SK-N-MC (cell line): ENCODE measurements at places on chromosomes 4 and X.

DNA sequence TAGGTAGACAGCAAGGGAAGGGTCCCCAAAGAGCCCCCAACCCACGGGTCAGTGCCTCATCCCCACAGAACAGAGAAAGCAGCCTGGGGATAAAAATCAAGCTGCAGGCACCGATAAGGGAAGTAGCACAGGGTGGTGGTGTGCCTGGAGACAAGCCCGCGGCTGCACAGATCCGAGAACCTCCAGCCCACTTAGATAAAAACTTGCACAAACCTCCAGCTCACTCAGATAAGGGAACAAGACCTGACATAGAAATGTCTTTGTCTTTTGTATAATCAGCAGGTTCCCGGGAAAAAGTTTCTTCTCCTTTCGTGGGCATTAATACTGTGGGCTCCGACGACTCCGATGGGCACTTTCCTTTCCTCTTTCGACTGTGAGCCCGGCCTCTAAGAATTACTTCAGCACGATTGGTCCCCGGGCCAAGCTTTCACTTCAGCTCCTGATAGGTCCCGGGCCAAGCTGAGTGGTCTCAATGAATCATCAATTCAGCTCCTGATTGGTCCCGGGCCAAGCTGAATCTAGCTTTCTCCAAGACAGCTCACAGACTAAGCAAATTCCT is 32.4 kb downstream of the PRDX4 start:
- DNase-seq, result no peak

DNA sequence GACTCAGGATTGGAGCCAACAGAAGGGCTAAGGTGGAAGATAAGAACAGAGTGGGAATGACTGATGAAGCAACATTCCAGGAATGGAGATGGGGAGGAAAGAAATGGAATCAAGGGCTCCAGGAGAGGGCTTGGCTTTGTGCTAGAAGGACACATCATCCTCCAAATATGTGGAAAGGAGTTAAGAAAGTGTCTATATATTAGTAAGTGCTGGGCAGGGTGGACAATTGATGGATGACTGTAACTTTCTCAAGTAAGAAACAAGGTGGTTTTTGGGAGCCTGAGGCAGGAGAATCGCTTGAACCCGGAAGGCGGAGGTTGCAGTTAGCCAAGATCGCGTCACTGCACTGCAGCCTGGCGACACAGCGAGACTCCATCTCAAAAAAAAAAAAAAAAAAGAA is 71.6 kb upstream of the NFKB1 start:
- DNase-seq, result no peak

GRCh38 chrX:150348365-150348764 is 14.8 kb upstream of the MAMLD1 start:
- DNase-seq, result no peak

DNA sequence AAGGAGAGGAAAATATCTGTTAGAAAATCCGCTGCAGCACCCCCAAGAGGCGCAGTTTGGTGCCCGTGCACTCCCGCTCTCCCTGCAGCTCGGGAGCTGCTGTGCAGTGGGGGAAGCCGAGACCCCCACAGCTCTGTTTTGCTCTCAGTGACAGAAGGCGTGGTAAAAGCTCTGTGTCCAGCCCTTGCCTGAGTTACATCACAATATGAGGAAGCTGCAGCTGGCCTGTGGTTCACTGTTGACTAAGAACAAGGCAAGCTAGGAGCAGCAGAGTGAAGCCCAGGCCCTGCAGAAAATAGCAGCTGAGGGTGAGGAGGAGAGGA is 88.5 kb upstream of the ADRA2C start:
- no peak for DNase-seq

DNA sequence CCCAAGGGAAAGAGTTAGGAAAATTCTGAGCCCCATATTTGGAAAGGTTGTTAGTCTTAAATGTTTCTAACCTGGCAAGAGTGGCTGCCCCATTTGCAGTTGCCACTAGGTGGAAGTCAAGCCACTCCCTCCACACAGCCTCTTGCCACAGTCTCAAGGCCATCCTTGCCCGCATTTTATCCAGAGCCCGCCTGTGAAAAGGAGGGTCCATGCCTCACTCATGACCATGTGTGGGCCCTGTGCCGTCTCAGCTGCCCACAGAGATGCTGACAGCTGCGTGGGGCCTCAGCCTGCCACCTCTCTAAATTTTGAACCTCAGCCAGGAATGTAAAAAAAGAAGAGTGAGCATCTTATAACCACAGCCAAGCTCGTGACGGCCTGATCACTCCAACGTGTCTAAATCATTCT is 201.5 kb upstream of the FAM241A start:
- DNase-seq, result no peak

DNA sequence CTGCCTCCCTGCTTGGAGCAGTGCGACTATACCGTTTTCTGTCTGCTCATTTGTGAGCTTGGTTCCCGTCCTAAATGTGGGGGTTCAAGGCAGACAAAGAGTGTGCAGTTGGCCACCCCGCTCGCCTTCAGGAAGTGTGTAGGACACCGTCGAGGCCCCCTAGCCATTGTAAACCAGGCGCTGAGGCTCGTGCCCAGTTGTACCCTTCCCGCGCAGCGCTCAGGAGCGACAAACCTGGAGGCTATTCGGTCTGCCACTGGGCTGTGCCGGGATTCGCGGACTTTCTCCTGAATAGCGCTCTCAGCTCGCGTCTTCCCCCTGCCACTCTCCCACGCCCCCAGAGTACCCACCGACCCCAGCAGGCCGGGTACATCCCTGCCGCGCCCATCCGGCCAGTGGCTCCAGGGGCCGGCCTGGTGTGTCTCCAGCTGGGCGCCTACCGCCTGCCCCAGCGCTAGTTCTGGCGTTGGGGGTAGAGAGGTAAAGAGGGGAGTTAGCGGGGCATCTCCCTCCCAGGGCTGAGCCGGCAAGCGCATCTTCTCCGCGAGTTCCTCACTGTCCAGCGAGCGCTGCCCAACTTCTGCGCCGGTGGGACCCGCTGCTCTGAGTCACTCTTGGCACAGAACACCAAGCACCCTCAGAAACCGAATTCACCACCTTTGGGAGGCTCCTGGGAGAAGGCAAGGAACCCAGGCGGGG is 880 bp upstream of the LONRF3 start:
- no peak for DNase-seq

- no peak for DNase-seq
These were observed 62.4 kb downstream of the CAPN6 start for GRCh38 chrX:111207851-111208250.

DNA sequence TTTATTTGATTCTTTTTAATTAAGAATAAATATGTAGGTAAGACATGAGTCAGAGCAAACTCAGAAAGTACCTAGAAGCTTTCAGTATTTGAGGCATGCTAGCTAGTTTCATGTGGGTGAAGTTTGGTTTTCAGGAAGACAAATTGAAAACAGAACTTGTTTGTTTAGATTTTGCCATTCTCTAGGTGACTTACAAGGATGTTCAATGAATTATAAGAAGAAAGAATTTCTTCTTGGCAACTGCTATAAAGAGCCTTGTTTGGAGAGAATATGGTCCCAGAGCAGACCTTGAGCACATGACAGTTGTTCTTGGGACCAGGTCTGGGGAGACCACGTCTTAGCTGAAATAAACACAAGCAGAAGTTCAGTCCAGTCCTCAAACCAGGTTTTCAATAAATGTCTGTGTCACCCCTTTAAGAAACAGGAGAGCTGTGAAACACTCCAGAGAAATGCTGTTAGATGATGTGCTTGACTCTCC is 38.0 kb upstream of the IL21 start:
- DNase-seq, result no peak

DNA sequence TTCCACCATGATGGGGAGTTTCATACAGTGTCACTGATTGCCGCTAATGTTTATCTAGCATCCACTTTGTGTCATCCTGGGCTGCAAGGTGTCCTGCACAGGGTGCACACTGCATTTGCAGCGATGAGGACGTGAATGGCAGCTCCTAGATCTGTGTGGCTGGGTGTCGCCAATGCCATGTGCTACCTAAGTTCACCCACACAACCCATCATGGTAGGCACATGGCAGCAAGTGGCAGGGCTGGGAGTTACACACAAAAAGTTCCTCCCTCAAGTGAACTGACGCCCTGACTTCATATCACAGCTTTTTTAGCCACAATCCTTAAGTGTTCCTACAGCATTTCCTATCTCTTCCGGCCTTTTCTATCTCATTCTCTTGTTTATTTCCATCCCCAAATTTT is 45.9 kb upstream of the SPRY1 start:
- DNase-seq, result no peak

GRCh38 chrX:124085063-124085462 is 123.6 kb downstream of the STAG2 start:
- DNase-seq, result no peak

GRCh38 chr4:22410645-22411247 is 105.1 kb downstream of the ADGRA3 start:
- DNase-seq, result no peak

DNA sequence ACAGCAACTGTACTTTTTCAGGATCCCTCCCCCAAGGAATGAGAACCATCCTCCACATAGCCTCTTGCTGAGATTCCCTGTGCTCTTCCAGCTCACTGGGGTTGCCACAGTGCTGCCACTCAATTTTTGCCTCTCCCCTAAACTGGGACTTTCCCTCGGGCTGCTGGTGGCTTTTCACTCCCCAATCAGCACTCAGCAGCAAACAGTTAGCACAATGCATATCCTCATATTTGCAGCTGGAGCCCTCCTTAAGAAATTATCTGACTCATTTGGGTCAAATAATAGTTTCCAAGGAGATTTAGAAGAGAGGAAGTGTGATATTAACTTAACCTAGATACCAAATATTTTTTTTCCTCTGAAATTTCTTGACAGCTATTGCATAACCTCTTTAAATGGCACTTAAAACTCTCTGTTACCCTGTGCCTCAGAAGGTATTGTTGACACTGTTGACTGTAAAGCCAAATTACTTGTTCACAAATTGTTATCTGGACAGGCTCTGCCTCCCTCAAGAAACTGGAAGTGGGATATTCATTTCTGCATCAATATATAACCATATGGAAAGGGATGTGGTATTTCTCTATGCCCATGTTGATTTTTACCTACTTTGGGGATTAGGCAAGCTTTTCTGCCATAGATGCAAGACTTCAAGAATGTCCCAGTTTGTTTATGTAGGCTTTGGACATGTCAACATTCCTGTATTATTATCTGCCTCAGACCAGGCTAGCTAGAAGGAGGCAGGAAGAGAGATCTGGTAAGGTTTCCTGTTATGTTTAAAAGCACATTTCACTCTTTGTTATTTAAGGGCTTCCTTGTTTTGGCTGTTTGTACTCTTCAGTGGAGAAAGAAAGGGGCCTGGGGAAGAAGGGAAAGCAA is 58.0 kb downstream of the SEPTIN11 start:
- DNase-seq, result no peak

- no peak for DNase-seq
These were observed 152.2 kb downstream of the ASMT start for GRCh38 chrX:1767026-1767425.

DNA sequence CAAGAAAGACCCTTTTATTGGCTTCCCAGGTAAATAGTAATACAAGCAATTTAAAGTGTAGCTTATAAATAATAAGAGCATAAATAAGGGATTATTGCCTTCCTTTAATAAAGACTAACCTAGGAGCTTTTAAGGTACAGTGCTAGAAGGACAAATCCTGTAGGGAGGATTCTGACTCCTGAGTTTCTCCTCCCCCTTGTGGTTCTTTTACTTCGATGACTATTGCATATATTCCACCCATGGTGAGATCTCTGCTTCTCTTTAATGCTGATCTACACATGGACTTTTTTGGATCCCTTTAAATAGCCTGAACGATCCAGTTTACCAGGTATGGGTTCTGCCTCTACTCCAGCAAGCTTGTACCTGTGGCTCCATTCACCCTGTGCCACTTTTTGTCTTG is 2.5 kb downstream of the GALNT7 start:
- no peak for DNase-seq

DNA sequence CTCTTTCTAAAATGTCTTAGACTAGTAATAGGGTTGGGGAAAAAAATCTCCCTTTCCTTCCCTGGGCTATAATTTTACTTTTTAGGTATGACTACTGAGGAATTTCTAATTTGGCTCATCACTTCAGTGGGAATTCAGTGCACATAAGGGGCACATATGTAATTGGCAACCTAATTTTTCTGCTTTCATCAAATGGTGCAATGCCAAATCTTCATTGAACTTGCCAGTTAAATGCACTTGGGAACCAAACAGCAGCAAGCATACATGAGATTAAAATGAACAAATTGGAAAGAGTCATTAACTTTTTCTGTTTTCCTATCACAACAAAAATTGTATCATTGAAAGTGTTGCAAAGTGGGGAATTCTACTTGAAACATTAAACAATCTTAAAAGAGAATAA is 2.9 kb upstream of the CCSER1 start:
- no peak for DNase-seq
